ENCODE measurements at places on chromosomes 1 and 21. TPM values are rescaled to one million over a fixed set of nuclear protein-coding genes. Genes with fewer than 3 reads are reported as not detected.

- peaks cover 5% of the 10 kb centered on the region for H3K4me1 ChIP-seq
- DNase-seq: no peak
- H3K27ac ChIP-seq: no peak overlapping the region
- H3K4me3 ChIP-seq: no peak overlapping the region
- H3K27me3 ChIP-seq: no peaks in the 10 kb centered on the region
These were observed 440.5 kb downstream of the SMYD3 start for GRCh38 chr1:246066573-246066972.

DNA sequence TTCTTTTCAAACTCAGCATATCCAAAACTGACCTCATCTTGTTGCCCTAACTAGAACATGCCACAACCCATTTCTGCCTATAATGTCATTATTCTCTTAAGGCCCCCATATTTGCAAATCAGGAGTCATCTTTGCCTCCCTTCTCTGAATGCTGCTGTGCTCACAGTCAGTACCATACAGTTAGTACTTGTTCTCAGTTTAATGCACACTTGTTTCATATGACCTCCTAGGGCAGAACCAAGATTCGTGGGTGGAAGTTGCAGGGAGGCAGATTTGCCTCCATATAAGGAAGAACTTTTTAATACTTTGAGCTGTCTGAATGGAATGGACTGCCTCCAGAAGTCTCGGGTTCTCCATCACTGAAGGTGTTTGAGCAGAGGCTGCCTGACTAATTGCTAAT, 9.2 kb downstream of the CAP1 start:
- H3K36me3 ChIP-seq: peaks cover 25% of the 10 kb centered on the region
- H3K4me1 ChIP-seq: peaks cover 50% of the 10 kb centered on the region
- no peaks in the 10 kb centered on the region for H3K27me3 ChIP-seq
- no peak overlapping the region for H3K27ac ChIP-seq
- no peak overlapping the region for H3K4me3 ChIP-seq
- DNase-seq: no peak

- H3K27me3 ChIP-seq: no peaks in the 10 kb centered on the region
- H3K4me1 ChIP-seq: no peaks in the 10 kb centered on the region
- H3K27ac ChIP-seq: no peak overlapping the region
- no peak for DNase-seq
- no peak overlapping the region for H3K4me3 ChIP-seq
These were observed 41.9 kb downstream of the OBSCN start for GRCh38 chr1:228249513-228250305.

DNA sequence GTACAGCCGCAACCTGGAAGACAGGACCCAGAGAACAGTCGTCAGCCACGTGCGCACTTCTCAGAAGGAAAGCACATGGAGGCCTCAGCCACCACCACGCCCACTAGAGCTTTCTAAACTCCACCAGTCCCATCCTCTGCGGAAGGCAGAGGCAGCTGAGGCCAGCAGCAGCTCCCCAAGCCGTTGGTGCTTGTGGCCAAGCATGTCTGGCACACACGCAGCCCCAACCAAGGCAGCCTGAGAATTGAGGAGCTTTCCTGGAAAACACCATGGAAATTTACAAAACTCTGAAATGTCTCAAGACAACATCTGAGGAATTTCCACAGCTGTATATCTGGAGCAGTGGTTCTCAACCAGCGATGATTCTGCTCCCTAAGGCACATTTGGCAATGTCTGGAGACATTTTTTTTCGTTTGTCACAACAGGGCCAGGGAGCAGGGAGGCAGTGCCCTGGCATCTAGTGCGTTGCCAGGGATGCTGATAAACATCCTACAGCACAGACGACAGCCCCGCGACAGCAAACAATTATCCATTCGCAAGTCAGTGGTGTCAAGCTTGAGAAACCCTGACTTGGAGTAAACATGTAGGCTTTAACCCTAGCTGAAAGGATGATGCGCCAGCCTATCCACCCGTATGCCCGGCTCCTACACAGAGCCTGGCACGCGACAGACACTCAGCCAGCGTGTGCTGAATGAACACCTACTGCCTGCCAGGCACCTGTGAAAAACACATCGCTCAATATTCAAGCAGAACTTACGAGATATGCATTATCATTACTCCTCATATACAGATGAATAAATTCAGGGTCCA, 24.7 kb downstream of the NPHP4 start:
- no peak overlapping the region for H3K4me3 ChIP-seq
- no peaks in the 10 kb centered on the region for H3K4me1 ChIP-seq
- H3K27ac ChIP-seq: no peak overlapping the region
- peaks cover 5% of the 10 kb centered on the region for H3K36me3 ChIP-seq
- H3K27me3 ChIP-seq: no peaks in the 10 kb centered on the region
- DNase-seq: peak; percentile 60

DNA sequence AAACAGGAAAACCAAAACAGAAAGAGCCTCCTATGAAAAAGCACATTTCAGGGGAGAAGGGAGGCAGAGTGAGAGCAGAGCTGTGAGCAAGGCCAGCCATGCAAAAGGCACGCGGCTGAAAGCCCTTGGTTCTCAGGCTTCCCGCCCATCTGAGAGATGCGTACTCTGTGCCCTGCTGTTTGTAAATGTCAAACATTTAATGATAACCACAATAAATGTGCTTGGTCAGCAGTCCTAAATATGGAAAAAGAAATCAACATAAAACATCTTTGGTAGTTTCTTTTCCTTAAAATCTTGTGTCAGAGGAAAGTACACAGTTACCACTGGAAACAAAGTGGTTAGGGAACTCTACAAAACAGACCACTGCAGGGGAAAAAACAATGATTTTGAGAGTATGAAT, 283.1 kb downstream of the DSCAM start:
- no peak overlapping the region for H3K27ac ChIP-seq
- no peaks in the 10 kb centered on the region for H3K4me1 ChIP-seq
- H3K36me3 ChIP-seq: no peaks in the 10 kb centered on the region
- DNase-seq: no peak
- H3K27me3 ChIP-seq: no peaks in the 10 kb centered on the region
- no peak overlapping the region for H3K4me3 ChIP-seq

GRCh38 chr1:50197216-50197615, 88.5 kb downstream of the ELAVL4 start:
- no peak overlapping the region for H3K27ac ChIP-seq
- H3K4me3 ChIP-seq: no peak overlapping the region
- H3K4me1 ChIP-seq: no peaks in the 10 kb centered on the region
- no peaks in the 10 kb centered on the region for H3K27me3 ChIP-seq
- no peak for DNase-seq

GRCh38 chr1:32413507-32414185, 19.4 kb upstream of the BSDC1 start:
- no peaks in the 10 kb centered on the region for H3K4me1 ChIP-seq
- no peak overlapping the region for H3K27ac ChIP-seq
- no peaks in the 10 kb centered on the region for H3K36me3 ChIP-seq
- no peak for DNase-seq
- H3K27me3 ChIP-seq: no peaks in the 10 kb centered on the region
- H3K4me3 ChIP-seq: no peak overlapping the region

GRCh38 chr1:85225624-85226380, 25.0 kb upstream of the SYDE2 start:
- no peaks in the 10 kb centered on the region for H3K36me3 ChIP-seq
- H3K27me3 ChIP-seq: no peaks in the 10 kb centered on the region
- peaks cover 11% of the 10 kb centered on the region for H3K4me1 ChIP-seq
- peak overlapping the region; percentile 71 for H3K27ac ChIP-seq
- H3K4me3 ChIP-seq: no peak overlapping the region
- no peak for DNase-seq

- no peak for DNase-seq
- no peak overlapping the region for H3K4me3 ChIP-seq
- H3K4me1 ChIP-seq: peaks cover 39% of the 10 kb centered on the region
These were observed 51.4 kb downstream of the CDC7 start for GRCh38 chr1:91552091-91552490.

DNA sequence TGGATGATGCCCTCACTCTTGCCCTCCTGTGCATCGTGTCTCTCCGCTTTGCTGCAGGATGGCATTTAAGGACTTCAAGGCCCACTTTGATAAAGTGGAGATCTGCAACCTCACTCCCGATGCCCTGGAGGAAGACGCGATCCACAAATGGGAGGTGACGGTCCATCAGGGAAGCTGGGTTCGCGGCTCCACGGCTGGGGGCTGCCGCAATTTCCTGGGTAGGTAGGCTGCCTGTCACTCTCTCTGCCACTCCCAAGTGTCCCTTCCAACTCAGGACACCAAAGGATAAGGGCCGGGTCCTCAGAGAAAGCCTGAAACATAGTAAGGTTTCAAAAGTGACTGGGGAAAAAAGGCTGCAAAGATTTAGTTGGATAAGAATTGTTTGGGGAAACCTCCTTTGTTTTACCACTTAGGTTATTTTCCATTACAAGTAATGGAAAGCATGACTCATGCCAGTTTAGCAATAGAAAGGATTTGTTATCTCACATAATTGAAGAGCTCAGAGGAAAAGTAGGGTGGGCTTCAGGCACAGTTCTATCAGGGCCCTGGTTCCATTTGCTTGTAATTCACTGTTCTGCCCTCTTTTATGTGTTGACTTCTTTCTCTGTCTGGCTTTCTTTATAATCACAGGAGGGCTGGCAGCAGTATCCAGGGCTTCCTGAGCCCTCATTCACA, 31.9 kb downstream of the CAPN9 start:
- no peaks in the 10 kb centered on the region for H3K27me3 ChIP-seq
- no peak overlapping the region for H3K27ac ChIP-seq
- H3K36me3 ChIP-seq: no peaks in the 10 kb centered on the region
- no peak overlapping the region for H3K4me3 ChIP-seq

- H3K27ac ChIP-seq: no peak overlapping the region
- H3K4me1 ChIP-seq: no peaks in the 10 kb centered on the region
- H3K4me3 ChIP-seq: no peak overlapping the region
- no peak for DNase-seq
- no peaks in the 10 kb centered on the region for H3K27me3 ChIP-seq
These were observed 118.3 kb downstream of the OLFML2B start for GRCh38 chr1:161905269-161905884.

DNA sequence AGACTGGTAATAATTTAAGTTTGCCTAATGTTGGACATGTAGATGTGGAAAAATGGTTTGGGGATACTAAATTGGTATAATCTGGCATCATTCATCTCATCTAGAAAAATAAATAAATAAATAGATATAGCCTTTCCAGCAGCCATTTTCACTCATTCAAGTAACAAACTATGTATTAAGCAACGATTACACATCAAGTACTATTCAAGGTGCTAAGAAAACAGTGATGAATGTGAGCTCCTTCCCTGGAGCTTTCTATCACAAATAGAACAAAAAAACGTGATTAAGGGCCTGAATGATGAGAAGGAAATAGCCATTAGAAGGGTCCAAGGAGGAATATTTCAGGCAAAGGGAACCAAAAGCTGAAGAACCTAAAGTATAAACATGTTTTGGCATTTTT, 37.1 kb downstream of the STIL start:
- H3K4me3 ChIP-seq: no peak overlapping the region
- no peaks in the 10 kb centered on the region for H3K27me3 ChIP-seq
- no peak for DNase-seq
- H3K27ac ChIP-seq: no peak overlapping the region
- no peaks in the 10 kb centered on the region for H3K4me1 ChIP-seq

GRCh38 chr1:27448982-27449381, 41.0 kb downstream of the WASF2 start:
- DNase-seq: no peak
- H3K27me3 ChIP-seq: no peaks in the 10 kb centered on the region
- peaks cover 20% of the 10 kb centered on the region for H3K36me3 ChIP-seq

GRCh38 chr1:198563583-198563982, 23.1 kb upstream of the ATP6V1G3 start:
- no peak overlapping the region for H3K27ac ChIP-seq
- no peak for DNase-seq
- no peaks in the 10 kb centered on the region for H3K4me1 ChIP-seq
- H3K4me3 ChIP-seq: no peak overlapping the region
- H3K36me3 ChIP-seq: no peaks in the 10 kb centered on the region

GRCh38 chr1:113874012-113874879, 2.7 kb upstream of the PTPN22 start:
- H3K4me3 ChIP-seq: no peak overlapping the region
- no peak overlapping the region for H3K27ac ChIP-seq
- H3K4me1 ChIP-seq: peaks cover 22% of the 10 kb centered on the region
- DNase-seq: no peak
- H3K27me3 ChIP-seq: no peaks in the 10 kb centered on the region
- no peaks in the 10 kb centered on the region for H3K36me3 ChIP-seq

DNA sequence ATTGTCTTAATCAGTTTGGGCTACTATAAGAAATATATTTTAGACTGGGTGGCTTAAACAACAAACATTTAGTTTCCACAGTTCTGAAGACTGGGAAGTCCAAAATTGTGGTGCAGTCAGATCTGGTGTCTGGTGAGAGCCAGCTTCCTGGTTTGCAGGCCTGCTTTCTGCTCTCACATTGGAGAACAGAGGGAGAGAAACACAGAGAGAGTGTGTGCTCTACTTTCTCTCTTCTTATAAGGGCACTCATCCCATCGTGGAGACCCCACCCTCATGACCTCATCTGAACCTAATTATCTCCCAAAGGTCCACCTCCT, 4.1 kb downstream of the LEPR start:
- no peak overlapping the region for H3K4me3 ChIP-seq
- DNase-seq: no peak
- H3K27ac ChIP-seq: no peak overlapping the region
- no peaks in the 10 kb centered on the region for H3K27me3 ChIP-seq
- H3K36me3 ChIP-seq: peaks cover 30% of the 10 kb centered on the region

The SRSF11 gene
- 146 TPM for total RNA-seq

The EPS15 gene
- 88.5 TPM for total RNA-seq

The SYTL1 gene
- 30.6 TPM for total RNA-seq

The PGLYRP3 gene
- not detected for total RNA-seq

The LMOD1 gene
- 38.3 TPM for total RNA-seq

The GBP1 gene
- total RNA-seq: 42.2 TPM

Data from upper lobe of right lung (tissue), 1 donor.